ENCODE measurements at places on chromosomes 5 and 9.

DNA sequence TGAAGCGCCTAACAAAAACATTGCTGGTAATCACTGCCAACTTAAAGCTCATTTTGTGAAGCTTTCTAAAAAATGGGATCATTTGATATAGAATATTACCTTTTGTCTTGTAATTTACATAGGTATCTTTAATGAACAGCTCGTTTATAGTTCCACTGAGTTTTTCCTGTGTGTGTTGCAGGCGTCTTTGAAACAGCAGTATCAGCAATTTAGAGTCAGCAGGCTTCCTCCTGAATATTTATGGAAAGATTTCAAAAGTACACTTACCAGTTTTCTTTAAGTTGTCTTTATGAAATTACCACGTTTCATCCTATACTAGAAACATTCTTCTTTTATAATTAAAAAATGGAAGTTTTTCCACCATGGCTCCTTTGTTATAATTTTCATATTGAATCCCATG lies 140.3 kb upstream of the GRIN3A start:
- DNase-seq, result no peak

GRCh38 chr5:54518818-54519508 lies 1.4 kb downstream of the SNX18 start:
- no peak for DNase-seq

DNA sequence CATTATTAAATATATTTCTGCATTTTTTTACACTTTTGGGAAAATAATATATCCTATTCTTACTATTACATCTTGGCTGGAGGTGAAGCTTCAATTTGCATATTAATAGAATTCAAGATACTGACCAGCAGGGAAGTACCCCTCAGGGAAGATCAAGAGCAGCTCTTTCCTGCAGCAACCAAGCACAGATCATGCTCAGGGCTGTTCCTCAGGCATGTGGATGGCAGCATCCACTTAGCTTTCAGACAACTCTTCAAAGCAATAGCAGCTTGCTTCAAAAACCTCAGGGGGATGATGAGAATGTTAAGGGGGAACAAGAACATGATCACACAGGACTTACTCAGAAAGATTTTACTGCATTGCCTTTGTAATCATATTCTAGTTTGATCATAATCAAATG lies 731.8 kb downstream of the SEMA5A start:
- DNase-seq, result no peak

GRCh38 chr5:168413062-168413461 lies 73.2 kb upstream of the RARS1 start:
- DNase-seq, result no peak

GRCh38 chr5:126101901-126102300 lies 321.3 kb upstream of the GRAMD2B start:
- DNase-seq, result no peak

GRCh38 chr5:16727755-16728325 lies 111.0 kb upstream of the RETREG1 start:
- DNase-seq, result no peak

GRCh38 chr9:115286411-115286810 lies 168.5 kb upstream of the TNC start:
- no peak for DNase-seq

- no peak for DNase-seq
These were observed 334.1 kb upstream of the CD180 start for GRCh38 chr5:67530609-67531255.

GRCh38 chr9:135979547-135980166 lies 18.5 kb upstream of the UBAC1 start:
- DNase-seq, result no peak

GRCh38 chr9:99601571-99602111 lies 220.0 kb upstream of the NR4A3 start:
- no peak for DNase-seq

DNA sequence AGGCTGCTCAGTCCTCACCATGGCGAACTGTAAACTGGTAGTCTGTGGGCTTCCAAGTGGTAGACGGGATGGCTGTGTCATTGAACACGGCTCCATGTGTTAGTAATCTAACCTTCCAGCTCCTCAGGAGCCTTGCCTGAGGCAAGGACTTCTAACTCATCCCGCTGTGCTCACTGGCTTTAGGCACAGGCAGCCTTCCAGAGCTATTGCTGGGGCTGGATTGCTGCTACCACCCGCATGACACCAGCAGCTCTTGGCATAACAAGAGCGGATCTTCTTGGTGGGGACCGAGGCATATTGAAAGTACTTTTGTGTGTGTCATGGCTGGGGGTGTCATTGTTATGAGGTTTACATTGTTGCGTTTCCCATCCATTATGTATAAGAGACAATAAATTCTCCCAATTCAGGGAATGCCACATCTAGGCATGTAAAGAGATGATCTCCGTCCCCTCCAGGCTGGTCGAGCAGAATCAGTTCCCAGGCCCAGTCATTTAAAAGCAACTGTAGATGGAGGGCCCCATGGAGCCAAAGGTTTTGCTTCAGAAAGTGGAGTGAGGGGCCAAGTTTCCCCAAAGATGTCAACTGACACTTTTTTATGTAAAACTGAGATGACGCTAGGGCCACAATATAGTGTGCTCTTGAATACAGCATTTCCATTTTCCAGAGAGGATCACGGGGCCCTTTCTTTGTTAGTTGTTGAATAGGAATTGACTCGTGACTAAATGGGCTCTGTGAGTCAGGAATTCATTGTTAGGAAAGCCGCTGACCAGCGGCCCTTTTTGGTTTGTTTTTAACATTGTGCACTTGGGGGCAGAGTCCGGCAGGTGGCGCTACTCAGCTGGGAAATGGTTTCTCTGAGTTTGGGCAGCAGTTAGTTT lies 759.5 kb downstream of the TAF11L14 start:
- DNase-seq, result peak; percentile 21

- DNase-seq, result no peak
These were observed 19.9 kb downstream of the IDNK start for GRCh38 chr9:83642793-83643192.

GRCh38 chr5:37739817-37740261 lies 100.0 kb downstream of the GDNF start:
- DNase-seq, result no peak

GRCh38 chr5:96758621-96759020 lies 49.1 kb downstream of the ERAP1 start:
- no peak for DNase-seq

- no peak for DNase-seq
These were observed 303.0 kb downstream of the PARP8 start for GRCh38 chr5:50969151-50970031.

GRCh38 chr9:79360387-79361347 lies 211.1 kb upstream of the TLE4 start:
- DNase-seq, result no peak

GRCh38 chr9:69093471-69094103 lies 58.0 kb downstream of the FXN start:
- DNase-seq, result no peak

GRCh38 chr9:3241290-3241689 lies 284.5 kb downstream of the RFX3 start:
- DNase-seq, result no peak

DNA sequence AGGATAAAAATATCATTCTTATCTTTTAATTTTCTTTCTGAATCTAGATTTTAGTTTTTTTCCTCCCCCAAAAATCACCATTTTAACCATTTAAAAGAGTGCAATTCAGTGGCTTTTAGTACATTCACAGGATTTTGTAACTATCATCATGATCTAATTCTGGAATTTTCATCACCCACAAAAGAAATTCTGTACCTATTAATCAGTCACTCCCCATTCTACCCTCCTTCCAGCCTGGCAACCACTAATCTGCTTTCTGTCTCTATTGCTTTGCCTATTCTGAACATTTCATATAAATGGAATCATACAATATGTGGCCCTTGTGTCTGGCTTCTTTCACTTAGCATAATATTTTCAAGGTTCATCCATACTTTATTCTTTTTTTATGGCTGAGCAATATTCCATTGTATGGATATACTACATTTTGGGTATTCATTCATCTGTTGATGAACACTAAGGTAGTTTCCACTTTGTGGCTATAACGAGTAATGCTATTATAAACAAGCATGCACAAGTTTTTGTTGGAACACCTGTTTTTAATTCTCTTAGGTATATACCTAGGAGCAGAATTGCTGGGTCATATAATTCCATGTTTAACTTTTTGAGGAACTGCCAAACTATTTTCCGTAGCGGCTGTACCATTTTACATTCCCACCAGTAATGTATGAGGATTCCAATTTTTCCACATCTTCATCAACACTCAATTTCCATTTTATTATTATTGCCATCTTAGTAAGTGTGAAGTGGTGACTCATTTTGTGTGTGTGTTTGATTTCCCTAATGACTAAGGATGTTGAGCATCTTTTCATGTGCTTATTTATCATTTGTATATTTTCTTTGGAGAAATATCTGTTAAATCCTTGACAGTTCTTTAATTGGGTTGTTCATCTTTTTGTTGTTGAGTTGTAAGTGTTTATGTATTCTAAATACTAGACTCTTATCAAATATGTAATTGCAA lies 340.3 kb downstream of the CWC27 start:
- DNase-seq, result no peak

- no peak for DNase-seq
These were observed 98.1 kb downstream of the CDK5RAP2 start for GRCh38 chr9:120481846-120482245.

GRCh38 chr5:77356740-77357139 lies 135.4 kb downstream of the WDR41 start:
- DNase-seq, result peak; percentile 36

DNA sequence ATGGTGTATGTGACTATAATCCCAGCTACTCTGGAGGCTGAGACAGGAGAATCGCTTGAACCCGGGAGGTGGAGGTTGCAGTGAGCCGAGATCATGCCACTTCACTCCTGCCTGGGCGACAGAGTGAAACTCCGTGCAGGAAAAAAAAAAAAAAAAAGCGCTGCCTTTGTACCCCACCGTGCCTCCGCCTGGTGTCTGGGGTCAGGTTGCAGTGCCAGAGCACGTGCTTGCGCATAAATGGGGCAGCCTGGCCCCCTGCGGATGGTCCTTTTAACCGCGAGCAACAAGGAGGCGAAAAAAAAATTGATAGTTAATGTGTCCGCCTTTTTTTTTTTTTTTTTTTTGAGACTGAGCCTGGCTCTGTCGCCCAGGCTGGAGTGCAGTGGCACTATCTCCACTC lies 6.3 kb upstream of the CCNB1 start:
- no peak for DNase-seq

DNA sequence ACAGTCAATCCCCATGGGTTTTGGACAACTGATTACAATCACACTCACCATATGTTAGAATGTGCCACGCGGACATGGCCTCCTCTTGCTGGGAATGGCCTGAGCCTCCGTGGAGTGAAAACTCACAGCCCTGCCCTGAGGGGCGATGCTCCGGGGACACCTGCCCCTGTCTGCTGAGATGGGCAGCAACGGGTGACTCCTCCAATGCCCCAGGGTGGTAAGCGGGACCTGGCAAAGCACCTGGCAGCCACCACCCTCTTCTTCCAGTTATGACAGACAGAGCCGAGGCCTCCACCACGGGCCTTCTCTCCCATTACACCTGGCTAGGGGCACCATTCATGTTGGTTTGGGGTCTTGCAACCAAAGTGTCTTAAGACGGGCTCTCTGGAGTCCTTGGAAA lies 94.9 kb upstream of the COL5A1 start:
- no peak for DNase-seq

- no peak for DNase-seq
These were observed 155.6 kb upstream of the PANK3 start for GRCh38 chr5:168734620-168735300.

GRCh38 chr5:159915904-159916840 lies at the start of gene ADRA1B:
Gene ADRA1B, plus strand, starts transcription at chr5:159916482. Its CDS starts 424 bp downstream, at chr5:159916906.
- peak; percentile 20 for DNase-seq

DNA sequence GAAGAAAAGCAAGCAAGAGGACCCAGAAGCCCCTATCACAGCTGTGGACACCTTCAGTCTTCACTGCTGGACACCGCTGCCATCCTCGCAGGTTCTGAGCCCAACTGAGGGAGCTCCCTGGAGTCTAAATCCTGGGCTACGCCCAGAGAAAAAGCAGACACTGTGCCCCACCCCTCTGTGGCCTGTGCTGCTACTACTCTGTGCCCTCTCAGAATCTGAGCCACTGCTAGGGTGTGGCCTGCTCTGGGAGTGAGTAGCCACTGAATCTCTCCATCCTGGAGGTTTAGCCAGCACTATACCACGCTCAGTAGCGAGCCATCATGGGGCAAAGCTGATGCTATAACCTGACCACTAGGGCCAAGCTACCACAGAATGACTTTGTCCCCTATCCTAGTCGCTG lies 338.2 kb downstream of the NPR3 start:
- no peak for DNase-seq

GRCh38 chr5:74477761-74478160 lies 162.8 kb downstream of the ENC1 start:
- no peak for DNase-seq

DNA sequence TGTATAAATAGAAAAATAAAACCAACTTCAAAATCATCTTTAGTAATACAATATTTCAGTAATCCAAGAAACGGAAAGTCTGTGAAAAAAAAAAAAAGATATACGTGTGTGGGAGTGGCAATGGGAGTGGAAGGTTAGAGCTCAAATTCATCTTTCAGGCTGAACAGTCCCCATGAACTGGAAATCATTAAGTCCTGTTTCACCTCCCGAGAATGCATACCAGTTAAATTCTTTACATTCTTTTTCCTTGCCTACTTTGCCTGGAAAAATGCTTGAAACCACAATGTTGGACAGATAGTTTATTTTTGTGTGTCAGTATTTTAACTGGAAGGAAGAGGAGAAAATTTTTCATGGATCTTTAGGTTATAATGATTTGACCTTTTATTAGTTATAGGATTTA lies 166.8 kb downstream of the MUSK start:
- no peak for DNase-seq

DNA sequence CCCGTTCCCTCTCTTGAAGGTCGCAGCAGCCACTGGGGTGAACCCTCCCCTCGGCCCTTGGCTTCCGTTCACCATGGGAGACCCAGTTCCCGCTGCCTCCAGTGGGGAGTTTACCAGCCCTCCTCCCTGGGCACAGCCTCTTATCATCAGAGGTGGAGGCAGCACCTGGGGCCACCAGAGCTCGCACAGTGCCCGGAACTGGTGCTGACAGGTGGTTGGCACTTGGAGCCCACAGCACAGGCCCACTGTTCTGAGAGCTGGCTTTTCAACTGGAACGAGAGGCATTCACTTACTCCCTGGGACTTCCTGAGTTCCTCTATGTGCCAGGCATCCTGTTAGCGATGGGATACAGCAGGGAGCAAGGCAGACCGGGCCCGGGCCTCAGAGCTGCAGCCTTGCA lies 106.8 kb upstream of the FCN2 start:
- no peak for DNase-seq

Data from stimulated activated CD4-positive, alpha-beta T cell treated with anti-CD3 and anti-CD28 coated beads, Interleukin-15, amount 100 ng/mL, for 48 hours (primary cell).